ENCODE measurements at places on chromosomes 5 and 9.
A peak's percentile ranks its signal among the peaks of the same experiment; 100 is the strongest.

DNA sequence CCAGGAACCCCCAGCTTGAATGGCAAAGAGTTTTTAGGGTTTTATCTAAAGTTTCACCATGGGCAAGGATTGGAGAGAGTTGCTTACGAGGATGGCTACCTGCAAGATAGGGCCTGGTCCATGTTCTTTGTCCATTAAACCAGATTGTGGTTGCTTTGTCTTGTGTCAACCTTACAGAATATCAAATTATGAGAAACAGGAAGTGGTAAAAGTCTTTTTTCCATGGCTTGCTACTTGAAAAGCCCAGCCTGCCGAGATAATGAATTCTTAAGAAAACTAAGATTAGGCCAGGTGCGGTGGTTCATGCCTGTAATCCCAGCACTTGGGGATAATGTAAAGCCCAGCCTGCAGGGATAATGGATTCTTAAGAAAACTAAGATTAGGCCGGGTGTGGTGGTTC lies 24.4 kb downstream of the ZNF474 start:
- no peak for DNase-seq

DNA sequence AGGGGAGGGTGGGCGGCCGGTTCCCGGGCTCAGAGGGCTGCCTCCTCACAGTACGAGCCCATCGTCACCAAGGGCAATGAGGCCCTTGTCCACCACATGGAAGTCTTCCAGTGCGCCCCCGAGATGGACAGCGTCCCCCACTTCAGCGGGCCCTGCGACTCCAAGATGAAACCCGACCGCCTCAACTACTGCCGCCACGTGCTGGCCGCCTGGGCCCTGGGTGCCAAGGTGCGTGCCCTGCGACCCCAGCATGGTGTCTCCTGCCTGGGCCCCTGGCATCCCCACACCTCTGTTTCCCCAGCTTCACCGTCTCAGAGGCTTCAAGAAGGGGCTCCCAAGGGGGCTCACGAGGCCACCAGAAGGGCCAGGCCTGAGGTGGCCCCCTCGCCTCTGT lies 7.2 kb downstream of the DBH start:
- DNase-seq = no peak

GRCh38 chr5:35263266-35263877 lies 33.1 kb upstream of the PRLR start:
- no peak for DNase-seq

- DNase-seq = no peak
These were observed 841.9 kb upstream of the ACO1 start for GRCh38 chr9:31542384-31543055.

GRCh38 chr9:115395511-115396021 lies 277.6 kb upstream of the TNC start:
- DNase-seq = no peak

DNA sequence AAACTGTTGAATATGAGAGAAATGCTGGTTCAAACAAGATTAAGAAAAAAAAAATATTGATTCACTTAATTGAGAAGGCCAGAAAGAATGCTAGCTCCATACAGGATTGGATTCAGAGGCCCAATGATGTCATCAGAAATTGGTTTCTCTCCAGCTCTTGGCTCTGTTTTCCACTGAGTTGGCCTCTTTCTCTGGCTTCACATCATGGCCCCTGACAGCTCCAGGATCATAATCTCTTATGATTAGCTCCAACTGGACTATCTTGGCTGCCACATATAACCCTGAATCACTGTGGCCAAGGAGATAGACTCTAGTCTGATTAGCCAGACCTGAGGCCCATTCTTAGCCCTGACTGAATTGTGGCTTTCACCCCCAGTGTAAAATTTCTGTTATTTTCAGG lies 244.7 kb upstream of the GRAMD2B start:
- no peak for DNase-seq

DNA sequence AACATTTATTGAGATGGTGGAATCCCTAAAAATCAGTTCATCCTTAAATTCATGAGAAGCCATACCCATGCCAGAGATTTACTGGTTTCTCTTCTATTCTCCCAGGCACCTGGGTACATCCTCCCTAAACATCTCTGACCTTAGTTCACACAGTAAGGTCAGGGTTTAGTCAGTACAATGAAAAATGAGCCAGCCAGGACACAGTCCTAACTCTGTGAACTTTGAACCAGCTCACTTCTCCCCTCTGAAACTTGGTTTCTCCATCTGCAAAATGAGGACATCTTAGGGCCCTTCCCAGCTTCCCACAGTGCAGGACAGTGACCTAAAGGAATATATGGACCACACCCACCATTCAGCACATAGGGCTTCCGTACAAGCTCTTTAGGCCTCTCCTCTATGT lies 1.9 kb downstream of the NOP16 start:
- DNase-seq = no peak

GRCh38 chr5:168875832-168876231 lies 296.7 kb upstream of the PANK3 start:
- DNase-seq = no peak

DNA sequence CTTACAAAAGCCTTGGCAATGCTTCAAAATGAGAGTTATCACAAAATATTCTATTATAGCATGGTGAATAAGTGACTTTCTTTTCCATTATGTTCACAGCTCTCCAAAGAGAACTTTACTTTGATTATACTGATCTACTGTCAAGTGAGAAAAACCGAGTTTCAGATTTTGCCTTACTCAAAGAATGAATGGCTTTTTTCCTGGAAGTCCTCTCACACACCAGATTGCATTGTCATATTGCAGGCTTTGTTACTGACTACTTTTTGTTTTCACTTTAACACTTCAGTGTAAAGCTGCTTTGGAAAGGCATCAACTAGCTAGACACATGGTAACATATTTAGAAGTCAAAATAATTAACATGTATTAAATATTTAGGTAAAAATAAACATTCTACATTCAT lies 765.2 kb upstream of the NUDT12 start:
- DNase-seq = no peak

- DNase-seq = no peak
These were observed 51.1 kb downstream of the TTC1 start for GRCh38 chr5:160060001-160060400.

DNA sequence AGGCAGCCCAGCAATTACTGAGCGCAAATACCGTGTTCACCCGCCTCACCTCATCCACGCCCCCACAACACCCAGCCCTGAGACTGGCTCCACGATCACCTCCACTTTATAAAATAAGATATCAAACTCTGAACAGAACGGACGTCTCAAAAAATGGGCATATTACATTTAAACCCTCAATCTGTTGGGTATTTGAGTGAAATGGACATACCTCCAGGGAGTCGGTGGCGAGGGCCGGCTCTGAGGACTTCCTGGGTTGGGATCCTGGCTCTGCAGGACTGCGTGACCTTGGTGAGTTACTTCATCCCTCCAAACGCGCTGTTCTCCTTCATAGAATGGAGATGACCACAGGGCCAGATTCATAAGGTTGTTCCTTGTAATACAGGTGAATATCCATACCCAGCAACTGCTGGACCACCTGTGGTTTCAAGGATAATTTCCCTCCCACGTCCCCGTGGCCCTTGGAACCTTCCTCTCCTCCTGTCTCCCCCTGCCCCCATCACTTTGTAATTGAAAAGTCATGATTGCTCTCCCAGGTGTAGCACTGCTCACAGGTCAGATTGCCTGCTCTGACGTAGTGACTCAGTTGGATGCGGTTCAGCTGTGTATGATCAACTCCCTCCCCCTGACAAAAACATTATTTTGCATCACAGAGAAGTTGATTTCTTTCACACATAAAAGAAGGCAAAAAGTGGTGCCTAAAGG lies 135.6 kb downstream of the KCNIP1 start:
- DNase-seq = no peak

- no peak for DNase-seq
These were observed 94.2 kb upstream of the FBN2 start for GRCh38 chr5:128632264-128632663.

DNA sequence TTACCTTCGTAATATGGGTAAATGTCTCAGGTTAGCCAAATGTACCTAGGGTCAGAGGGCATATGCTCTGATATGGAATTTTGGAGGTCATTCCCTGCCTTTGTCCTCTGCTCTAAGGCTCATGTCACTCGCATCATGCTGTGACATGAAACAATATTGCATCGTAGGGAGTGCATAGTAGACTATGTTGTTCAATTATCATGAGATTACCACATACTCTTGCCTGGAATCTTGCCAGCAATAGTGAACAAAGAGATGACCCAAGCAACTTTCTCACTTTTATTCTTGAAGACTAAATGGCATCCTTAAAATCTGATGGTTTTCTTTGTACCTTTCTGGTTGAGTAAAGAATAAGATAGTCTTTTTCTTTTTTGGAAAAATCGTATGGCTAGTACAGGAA lies 27.6 kb downstream of the ZNF462 start:
- DNase-seq = no peak

GRCh38 chr9:98168941-98169488 lies 23.4 kb downstream of the CORO2A start:
- DNase-seq = peak; percentile 72

DNA sequence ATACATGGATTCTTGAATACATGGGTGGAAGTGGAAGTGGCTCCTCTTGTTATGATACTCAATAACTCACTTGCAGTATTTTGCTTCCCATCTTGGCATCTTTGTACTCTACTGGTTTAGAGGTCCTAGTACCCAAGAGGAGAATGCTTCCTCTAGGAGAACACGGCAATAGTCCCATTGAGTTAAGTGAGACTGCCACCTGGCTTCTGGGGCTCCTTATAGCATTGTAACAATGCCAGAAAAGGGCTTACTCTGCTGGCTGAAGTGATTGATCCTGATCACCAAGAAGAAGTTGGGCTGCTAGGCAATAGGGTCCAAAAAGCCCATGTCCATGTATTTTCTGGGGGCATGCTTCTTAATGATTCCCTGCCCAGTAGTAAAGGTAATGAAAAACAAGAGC lies 627.6 kb upstream of the SGCD start:
- no peak for DNase-seq

DNA sequence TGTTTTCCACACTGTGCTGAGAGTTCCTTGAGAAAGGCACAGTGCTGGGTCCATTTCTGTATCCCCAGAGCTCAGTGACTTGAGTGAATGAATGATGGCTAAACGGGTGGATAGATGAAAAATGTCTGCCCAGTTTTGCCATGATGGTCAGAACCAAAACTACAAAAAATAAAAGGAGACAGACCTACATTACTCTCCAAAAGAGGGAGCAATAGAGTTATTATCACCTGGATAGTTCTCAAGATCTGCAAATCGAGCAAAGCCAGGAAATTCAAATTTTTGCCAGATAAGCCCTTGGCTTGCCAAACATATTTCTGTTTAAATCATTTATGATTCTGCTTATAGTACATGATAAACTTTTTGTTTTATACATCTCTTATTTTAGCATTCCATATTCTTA lies 214.2 kb upstream of the ZNF462 start:
- DNase-seq = no peak

- no peak for DNase-seq
These were observed 158.1 kb upstream of the ADRA1B start for GRCh38 chr5:159758189-159758588.

GRCh38 chr9:31733166-31733565 lies 651.3 kb upstream of the ACO1 start:
- DNase-seq = no peak

DNA sequence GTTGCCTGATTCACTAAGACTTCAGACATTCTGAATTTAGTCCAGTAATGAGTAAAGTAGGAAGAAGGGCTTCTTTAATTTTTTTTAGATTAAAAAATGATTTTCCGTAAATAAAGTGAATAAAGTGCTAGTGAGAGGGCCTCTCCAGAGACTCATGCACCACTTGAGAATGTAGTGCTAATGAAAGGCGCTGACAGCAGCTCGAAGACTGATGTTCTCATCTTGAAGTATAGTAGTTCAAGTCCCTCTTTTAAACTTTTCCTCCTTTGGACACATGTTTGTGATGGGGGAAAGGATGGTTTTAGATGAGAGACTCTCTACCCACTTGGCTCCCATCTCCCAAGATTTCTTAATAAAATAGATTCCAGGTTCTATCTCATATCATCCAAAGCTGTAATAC lies 48.5 kb downstream of the G3BP1 start:
- no peak for DNase-seq

GRCh38 chr5:125117566-125117965 lies 371.1 kb upstream of the ZNF608 start:
- DNase-seq = no peak

GRCh38 chr5:3393920-3394597 lies 201.6 kb upstream of the IRX1 start:
- no peak for DNase-seq

GRCh38 chr5:32597041-32597629 lies 11.8 kb downstream of the SUB1 start:
- no peak for DNase-seq

DNA sequence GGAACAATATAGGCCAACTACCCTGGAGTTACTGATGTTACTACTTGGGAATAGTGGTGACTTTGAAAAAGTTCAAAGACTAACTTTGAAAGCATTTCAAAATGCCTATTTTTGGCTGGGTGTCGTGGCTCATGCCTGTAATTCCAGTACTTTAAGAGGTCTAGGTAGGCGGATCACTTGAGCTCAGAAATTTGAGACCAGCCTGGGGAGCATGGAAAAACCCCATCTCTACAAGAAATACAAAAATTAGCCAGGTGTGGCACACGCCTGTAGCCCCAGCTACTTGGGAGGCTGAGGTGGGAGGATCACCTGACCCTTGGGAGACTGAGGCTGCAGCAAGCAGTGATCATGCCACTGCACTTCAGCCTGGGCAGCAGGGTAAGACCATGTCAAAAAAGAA lies 105.3 kb downstream of the ARRDC3 start:
- no peak for DNase-seq

Measured in H1 (cell line).